ENCODE measurements at places on chromosomes 4 and X. TPM values are rescaled to one million over a fixed set of nuclear protein-coding genes. Genes with fewer than 3 reads are reported as not detected.

- DNase-seq, result no peak
These were observed 37.7 kb downstream of the SHROOM4 start for GRCh38 chrX:50776248-50776647.

Gene GPR34
- not detected for total RNA-seq

- no peak for DNase-seq
These were observed 29.6 kb upstream of the SPON2 start for GRCh38 chr4:1201851-1202525.

Gene TNIP3
- not detected for total RNA-seq

- DNase-seq, result no peak
These were observed 52.1 kb upstream of the HSD17B10 start for GRCh38 chrX:53486285-53486684.

Gene SHISA3
- 2.2 TPM for total RNA-seq

DNA sequence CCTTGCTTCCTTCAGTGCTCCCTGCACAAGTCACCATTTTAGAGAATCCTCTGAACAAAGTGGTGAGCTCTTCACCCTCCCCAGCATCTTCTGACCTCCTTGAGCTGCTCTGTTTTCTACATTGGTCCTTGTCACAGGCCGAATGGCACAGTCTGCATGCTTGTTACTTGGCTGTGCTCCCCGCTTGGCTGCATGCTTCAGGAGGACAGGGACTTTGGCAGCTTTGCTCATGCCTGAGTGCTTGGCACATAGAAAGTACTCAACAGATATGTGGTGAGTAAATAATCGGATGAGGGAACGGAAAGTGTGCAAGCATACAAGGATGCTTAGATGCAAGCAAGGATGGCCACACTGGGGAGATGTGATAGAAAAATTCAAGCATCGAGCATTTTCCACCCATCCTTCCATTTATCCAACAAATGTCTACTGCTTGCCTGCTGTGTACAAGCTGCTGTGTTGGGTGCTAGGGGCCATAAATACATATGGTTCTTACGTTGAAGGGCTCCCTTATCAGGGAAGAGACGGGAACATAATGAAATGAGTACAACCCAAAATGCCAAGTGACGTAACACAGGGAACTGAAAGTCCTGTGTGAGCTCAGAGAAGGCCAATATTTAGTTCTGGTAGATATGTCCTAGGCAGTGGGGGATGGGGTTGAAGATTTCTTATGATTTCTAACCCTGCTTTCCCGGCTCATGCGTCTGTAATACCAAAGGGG is 31.2 kb downstream of the SLC2A9 start:
- DNase-seq, result no peak

DNA sequence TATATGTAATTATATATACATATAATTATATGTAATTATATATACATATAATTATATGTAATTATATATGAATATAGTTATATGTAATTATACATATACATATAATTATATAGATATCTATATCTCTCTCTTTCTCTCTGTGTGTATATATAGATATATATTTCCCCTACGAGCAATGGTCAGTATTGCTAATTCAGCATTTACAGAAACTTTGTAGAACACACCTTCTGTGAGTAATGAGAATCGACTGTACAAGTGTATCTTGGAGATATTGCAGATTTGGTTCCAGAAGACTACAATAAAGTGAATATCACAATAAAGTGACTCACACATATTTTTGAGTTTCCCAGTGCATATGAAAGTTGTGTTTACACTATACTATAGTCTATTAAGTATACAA is 33.7 kb downstream of the GALNTL6 start:
- no peak for DNase-seq

GRCh38 chrX:143694885-143695284 is 25.7 kb downstream of the SPANXN2 start:
- DNase-seq, result no peak

Gene P2RY4
- total RNA-seq, result not detected

- DNase-seq, result no peak
These were observed 118.7 kb downstream of the ZNF330 start for GRCh38 chr4:141339391-141339790.

Gene PTPN13
- total RNA-seq, result 57.9 TPM

- no peak for DNase-seq
These were observed 39.9 kb upstream of the XAGE1B start for GRCh38 chrX:52556741-52557140.

DNA sequence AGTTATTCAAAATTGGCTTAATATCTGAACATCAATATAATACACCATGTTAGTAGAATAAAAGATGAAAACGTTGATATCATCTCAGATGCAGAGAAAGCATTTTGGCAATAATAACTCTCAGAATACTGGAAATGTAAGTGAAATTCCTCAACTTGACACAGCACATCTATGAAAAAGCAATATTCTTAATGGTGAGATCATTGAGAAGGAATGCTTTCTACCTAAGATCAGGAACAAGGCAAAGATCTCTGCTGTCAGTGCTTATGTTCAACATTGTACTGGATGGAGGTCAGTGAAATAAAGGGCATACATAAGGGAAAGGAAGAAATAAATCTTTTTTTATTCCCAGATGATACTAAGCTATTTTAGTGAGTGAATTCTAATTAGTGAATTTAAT is 40.6 kb downstream of the MRPL1 start:
- no peak for DNase-seq

Gene ADH7
- total RNA-seq, result not detected

Gene MAP7D2
- 1.0 TPM for total RNA-seq

Gene GNRHR
- not detected for total RNA-seq

- no peak for DNase-seq
These were observed 129.5 kb upstream of the LNX1 start for GRCh38 chr4:53720776-53721175.

GRCh38 chr4:73620115-73620792 is at the start of gene RASSF6:
Gene RASSF6, minus strand, starts transcription at chr4:73620436. Its CDS starts 8,641 bp downstream, at chr4:73611795.
- DNase-seq, result peak; percentile 75

Gene COPS4
- total RNA-seq, result 32.5 TPM

- no peak for DNase-seq
These were observed 24.1 kb downstream of the ADH7 start for GRCh38 chr4:99411041-99411440.

GRCh38 chr4:126856906-126857305 is 775.9 kb upstream of the INTU start:
- DNase-seq, result no peak
